Smooth muscle cell of the coronary artery (primary cell): ENCODE measurements at places on chromosomes 1 and 21. TPM values are rescaled to one million over a fixed set of nuclear protein-coding genes. Genes with fewer than 3 reads are reported as not detected.

Gene LAPTM5
- 0.23 TPM in 1 of 2 replicates, not detected in the other for total RNA-seq

Gene NUCKS1
- total RNA-seq: 79.8 and 100 TPM in 2 replicates

Gene SLX9
- 16.0 and 24.7 TPM in 2 replicates for total RNA-seq

Gene PRDM16
- 3.6 and 11.4 TPM in 2 replicates for total RNA-seq

Gene PHTF1
- total RNA-seq: 16.4 and 26.1 TPM in 2 replicates

Gene PGLYRP3
- not detected in 2 replicates for total RNA-seq

Gene FMOD
- 7.1 and 24.5 TPM in 2 replicates for total RNA-seq

Gene CD5L
- not detected in 2 replicates for total RNA-seq

Gene KIF14
- total RNA-seq: 0.23 and 2.0 TPM in 2 replicates

Gene ZSWIM5
- total RNA-seq: 0.23 and 0.68 TPM in 2 replicates

Gene RGS5
- total RNA-seq: 1.9 and 183 TPM in 2 replicates

Gene SPATA21
- total RNA-seq: not detected in 2 replicates

Gene RNF187
- total RNA-seq: 53.4 and 126 TPM in 2 replicates

Gene HTR6
- total RNA-seq: 0.23 TPM in 1 of 2 replicates, not detected in the other

Gene POU3F1
- not detected in 2 replicates for total RNA-seq

Gene ERRFI1
- 14.9 and 17.5 TPM in 2 replicates for total RNA-seq

Gene AMY1B
- total RNA-seq: not detected in 2 replicates

Gene MFAP2
- 25.4 and 79.5 TPM in 2 replicates for total RNA-seq

Gene LRRC3
- 0.12 and 0.38 TPM in 2 replicates for total RNA-seq

Gene NCDN
- total RNA-seq: 13.5 and 16.6 TPM in 2 replicates

Gene SLC1A7
- total RNA-seq: 0.23 and 2.6 TPM in 2 replicates

Gene CDC20
- 1.1 and 18.9 TPM in 2 replicates for total RNA-seq

Gene KCND3
- 0.08 and 7.3 TPM in 2 replicates for total RNA-seq

Gene VWA5B1
- total RNA-seq: not detected in 2 replicates

Gene KLF17
- total RNA-seq: 0.08 and 0.23 TPM in 2 replicates

Gene HAO2
- 2.0 TPM in 1 of 2 replicates, not detected in the other for total RNA-seq

Gene ARHGAP30
- under 0.01 TPM in 1 of 2 replicates, not detected in the other for total RNA-seq

Gene SYT14
- total RNA-seq: 0.47 and 0.68 TPM in 2 replicates
